ENCODE measurements at places on chromosomes 5 and 9. TPM values are rescaled to one million over a fixed set of nuclear protein-coding genes. Genes with fewer than 3 reads are reported as not detected.

GRCh38 chr5:68088302-68088701 lies 127.3 kb upstream of the PIK3R1 start:
- no peak for DNase-seq

DNA sequence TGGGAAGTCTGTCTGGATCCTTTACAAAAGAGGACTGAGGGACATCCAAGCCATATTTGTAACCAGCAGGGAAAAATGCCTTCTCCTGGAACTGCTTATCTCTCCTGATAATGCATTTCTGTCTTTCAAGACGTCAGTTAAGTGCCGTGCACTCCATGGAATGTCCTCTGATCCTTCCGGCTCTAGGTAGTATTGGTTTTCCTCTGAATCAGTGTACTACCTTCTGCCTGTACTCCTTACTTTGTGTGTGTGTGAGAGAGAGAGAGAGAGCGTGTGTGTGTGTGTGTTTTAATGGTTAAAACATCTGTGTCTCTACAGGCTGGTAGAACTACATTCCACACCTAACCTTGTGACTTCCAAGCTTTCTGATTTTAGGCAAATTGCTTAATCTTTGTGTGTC lies 89.9 kb downstream of the PIP5K1B start:
- DNase-seq: peak; percentile 23

DNA sequence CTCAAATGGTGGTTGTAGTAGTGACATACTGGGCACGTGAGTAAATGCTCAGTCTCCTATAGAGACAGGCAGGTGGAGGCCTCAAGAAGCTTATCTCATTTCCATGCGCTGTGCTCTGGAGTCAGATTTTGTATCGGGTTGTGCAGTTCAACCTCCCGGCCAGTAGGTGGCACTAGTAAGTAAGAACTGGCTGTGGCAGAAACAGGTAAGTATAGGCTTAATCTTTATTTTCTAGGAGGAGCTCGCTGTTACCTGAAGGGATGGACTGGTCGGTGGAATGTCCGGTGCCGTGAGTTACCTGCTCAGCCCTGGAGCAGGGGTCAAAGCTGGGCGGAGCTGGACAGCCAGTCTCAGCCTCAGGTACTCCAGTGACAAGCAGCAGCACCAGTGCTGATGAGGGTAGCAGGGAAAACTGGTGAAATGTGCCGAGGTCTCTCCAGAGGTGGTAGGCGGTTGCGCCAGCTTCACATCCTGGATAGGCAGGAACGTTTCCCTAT lies 880.1 kb upstream of the SEMA6A start:
- DNase-seq: peak; percentile 88

The SLC4A9 gene
- 0.08 TPM for total RNA-seq

The PCDHAC1 gene
- total RNA-seq: not detected

GRCh38 chr9:114756920-114757319 lies 48.9 kb downstream of the TNFSF15 start:
- DNase-seq: no peak
